ENCODE measurements at places on chromosomes 1 and 21. TPM values are rescaled to one million over a fixed set of nuclear protein-coding genes. Genes with fewer than 3 reads are reported as not detected.

Gene CYP4A11
- 0.22 TPM for total RNA-seq

Gene KIFAP3
- 16.6 TPM for total RNA-seq

Gene EXTL1
- total RNA-seq, result 0.12 TPM

Gene LRRC71
- not detected for total RNA-seq

Gene FMN2
- total RNA-seq, result not detected

Gene TMIGD3
- total RNA-seq, result not detected

Gene ZMYND12
- total RNA-seq, result 0.26 TPM

Gene SLC22A15
- total RNA-seq, result 0.41 TPM

Gene TCHHL1
- total RNA-seq, result not detected

Gene FLG
- not detected for total RNA-seq

Data from T-cell (primary cell).